ENCODE measurements at places on chromosomes 3 and 15.

GRCh38 chr15:40443846-40444245 is 3.1 kb downstream of the BAHD1 start:
- DNase-seq: no peak

DNA sequence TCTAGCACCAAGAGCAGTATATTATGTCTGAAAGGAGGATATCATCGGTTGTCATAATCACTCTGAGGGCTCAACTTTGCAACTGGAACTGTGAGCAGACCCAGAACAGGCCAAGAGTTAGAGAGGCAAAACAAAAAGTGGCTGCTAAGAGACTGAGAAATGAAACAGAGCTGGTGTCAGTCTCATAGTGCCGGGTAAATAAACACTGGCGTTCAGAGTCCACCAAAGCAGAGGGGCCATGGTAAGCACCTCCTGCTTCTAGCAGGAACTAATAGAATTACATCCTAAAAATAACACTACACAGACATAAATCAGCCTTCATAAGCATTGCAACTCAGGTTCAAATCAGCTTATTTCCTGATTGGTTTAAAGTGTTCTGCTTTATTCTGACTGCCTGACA is 10.3 kb upstream of the IL12A start:
- DNase-seq: no peak

GRCh38 chr15:59632714-59633113 is 21.1 kb downstream of the GCNT3 start:
- no peak for DNase-seq

GRCh38 chr15:89858661-89859458 is 34.9 kb downstream of the AP3S2 start:
- DNase-seq: no peak

- DNase-seq: no peak
Measured at GRCh38 chr3:57046101-57046765, 14.2 kb upstream of the SPATA12 start.

Measured in CD4-positive, alpha-beta T cell treated with Interleukin-10 for 1 hour (primary cell).